ENCODE measurements at places on chromosomes 11 and 22.

- DNase-seq, result no peak
These were observed at the start of gene OTOG for GRCh38 chr11:17547051-17547577. OTOG (plus strand) TSS chr11:17547259; CDS start chr11:17547373, 114 bp downstream.

DNA sequence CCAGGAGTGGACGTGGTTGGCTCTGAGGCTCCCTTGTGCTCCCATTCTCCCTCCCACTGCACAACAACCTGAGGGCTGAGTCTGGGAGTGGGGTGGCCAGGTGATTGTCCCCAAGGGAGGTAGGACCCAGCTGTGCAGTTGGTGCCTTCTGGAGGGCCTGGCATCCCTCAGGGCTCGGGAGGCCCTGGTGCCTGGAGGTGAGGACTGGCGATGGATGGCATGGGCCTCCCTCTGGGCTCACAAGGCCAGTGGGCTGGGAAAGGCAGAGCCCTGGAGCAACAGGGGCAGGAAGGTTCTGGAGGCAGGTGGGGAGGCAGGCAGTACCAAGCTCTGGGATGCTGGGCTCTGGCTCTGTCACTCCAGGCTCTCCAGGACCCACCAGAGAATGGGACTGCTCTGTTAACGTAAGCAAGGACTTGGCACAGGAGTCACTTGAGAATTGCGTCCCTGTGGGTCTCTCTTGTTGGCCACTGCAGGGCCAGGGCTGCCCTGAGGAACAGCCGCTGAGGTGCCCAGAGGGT lies 114.2 kb downstream of the KCNQ1OT1 start:
- peak; percentile 6 for DNase-seq

DNA sequence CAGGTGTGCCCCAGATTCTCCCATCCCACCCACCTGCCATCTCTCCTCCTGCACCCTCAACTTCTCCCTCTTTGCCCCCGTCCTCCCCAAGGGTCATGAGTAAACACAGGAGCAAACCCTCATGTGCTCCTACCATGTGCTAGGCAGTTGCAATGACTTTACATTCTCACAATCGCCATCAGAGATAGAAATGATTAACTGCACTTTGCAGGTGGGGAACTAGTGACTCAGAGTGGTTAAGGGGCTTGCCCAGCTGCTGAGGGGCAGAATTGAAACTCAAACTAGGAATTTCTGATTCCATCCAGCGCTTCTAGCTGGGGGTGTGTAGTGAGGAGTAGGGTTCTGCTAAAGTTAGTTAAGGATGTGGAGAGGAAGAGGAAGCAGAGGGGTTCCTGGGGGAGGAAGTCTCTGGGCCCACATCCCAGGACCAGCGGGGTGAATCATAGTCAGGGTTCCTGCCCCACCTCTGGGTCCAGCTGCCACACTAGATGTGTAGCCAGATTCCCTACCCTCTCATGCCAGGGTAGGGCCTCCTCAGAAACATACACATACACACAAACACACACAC lies 16.0 kb upstream of the PRG2 start:
- DNase-seq, result no peak

GRCh38 chr11:75891947-75892739 lies 77.1 kb downstream of the UVRAG start:
- no peak for DNase-seq

GRCh38 chr11:59076876-59077571 lies 9.1 kb upstream of the GLYATL1B start:
- no peak for DNase-seq

DNA sequence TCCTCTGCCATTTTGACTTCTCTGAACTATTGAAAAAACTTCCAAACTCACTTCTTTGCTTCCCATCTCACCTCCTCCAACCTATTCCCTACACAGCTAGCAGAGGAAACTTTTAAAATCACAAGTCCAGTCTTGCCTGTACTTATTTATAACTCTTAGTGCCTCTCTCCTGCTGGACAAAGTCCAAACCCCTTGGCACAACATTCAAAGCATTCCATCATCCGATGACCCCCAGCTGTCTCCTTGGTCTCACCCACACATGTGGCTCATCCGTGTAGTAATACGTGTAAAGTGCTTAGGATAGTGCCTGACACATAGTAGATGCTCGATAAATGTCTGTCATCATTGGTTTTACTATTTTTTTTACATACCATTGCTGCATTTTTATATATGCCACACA lies 101.4 kb downstream of the PARVA start:
- DNase-seq, result no peak

GRCh38 chr22:37397226-37397625 lies 30.1 kb downstream of the ELFN2 start:
- no peak for DNase-seq

GRCh38 chr11:75056814-75057213 lies 39.9 kb downstream of the OR2AT4 start:
- DNase-seq, result no peak

DNA sequence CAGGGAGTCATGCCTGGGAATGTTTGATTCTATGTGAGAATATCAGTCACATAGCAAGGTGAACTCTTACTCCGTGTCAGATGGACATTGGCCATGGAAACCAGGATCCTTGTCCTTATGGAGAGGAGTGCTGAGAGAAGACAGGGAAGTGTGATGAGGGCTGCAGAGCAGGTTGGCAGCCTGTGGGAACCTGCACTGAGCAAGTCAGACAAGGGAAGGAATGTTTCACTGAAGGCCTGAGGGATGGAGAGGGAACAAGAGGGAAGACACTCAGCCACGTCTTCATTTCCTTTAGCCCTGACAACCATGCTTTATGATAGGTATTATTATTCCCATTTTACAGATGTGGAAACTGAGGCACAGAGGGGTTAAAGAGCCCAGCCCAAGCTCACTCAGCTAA lies 38.4 kb upstream of the HORMAD2 start:
- DNase-seq, result no peak

DNA sequence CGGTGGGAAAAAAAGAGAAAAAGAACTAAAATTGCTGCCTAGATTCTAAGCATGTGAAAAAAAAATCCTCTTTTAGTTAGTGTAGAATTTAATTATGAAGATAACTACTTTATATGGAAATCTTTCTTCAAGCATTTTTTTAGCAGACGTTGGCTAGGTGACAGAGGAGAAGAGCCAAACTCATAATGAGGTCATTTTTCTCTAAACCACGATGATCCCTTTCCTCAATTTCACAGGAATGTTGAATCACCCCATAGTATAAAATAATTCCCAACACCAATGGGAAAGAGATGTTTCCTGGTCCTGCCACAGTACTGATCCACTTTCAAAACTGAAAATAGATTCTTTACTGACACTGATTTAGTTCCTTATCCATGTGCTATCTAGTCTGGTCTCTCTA lies 319.8 kb downstream of the DLG2 start:
- DNase-seq, result peak; percentile 26

- no peak for DNase-seq
These were observed 20.1 kb upstream of the SPTBN2 start for GRCh38 chr11:66749091-66749490.

DNA sequence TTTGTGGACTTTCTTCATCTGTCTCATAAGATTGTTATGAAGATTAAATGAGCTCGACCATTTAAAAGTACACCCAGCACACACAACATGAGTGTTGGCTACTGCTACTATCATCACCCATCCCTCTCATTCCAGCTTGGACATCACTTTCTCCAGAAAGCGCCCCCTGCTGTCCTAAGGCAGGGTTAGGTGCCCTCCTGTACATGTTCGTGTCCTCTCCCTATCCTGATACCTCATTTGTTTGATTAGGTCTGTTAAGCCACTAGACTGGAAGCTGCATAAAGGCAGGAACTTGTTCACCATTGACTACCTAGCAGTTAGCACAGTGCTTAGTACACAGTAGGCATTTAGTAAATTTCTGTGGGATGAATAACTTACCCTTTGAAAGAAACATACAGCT lies 85.5 kb downstream of the ENTHD1 start:
- peak; percentile 21 for DNase-seq
